ENCODE measurements at places on chromosomes 6 and 20.
A peak's percentile ranks its signal among the peaks of the same experiment; 100 is the strongest.

GRCh38 chr6:137017081-137017480 lies 27.7 kb downstream of the IL20RA start:
- DNase-seq, result no peak

DNA sequence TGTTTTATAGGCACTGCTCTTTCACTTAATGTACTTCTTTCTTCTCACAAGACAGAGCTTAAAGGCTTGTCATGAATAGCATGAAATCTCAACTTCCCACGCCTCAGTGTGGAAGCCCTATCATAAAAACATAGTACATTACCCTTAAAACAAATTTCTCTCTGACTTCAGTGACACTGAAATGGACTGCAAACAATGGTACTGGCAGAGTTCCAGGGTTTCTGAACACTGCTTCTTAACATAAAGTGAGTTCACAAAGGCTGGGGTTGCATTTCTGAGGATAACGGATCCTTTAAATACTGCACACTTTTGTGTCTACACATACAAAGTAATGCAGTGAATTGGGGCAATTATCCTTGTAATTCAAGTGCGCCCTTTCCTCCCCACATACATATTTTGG lies 32.3 kb upstream of the PLEKHG1 start:
- DNase-seq, result no peak

- DNase-seq, result no peak
Measured at GRCh38 chr6:46983007-46983411, 59.1 kb downstream of the ADGRF1 start.

DNA sequence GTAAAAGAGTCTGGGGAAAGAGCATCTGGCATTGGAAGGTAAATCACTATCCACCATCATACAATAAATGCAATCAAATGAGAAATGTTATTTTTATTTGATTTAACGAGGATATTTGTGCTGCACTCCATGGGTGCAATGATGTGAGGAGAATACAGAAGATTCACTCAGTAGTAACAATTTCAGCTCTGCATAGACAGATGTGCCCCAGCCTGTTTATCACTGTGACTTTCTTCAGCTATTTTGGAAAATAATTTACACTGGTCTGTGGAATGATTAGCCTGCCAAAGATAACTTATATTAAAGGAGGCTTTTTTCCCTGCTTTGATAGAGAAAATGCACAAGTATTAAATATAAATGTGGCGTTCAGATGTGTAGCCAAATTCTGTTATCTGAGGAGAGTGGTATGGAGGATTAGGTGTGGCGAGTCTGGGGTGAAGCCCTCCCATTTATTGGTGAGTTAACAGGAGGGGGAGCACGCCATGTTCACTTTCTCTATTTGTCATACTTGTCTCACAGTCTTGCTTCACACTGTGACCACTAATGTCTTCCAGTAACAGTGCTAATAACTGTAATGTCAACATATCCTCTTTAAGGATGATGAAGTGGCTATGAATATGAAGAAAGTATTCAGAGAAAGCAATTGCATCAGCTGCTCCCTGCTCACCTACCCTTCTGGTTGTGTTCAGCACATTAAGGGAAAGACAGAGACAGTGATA lies 645.6 kb downstream of the MMUT start:
- no peak for DNase-seq

DNA sequence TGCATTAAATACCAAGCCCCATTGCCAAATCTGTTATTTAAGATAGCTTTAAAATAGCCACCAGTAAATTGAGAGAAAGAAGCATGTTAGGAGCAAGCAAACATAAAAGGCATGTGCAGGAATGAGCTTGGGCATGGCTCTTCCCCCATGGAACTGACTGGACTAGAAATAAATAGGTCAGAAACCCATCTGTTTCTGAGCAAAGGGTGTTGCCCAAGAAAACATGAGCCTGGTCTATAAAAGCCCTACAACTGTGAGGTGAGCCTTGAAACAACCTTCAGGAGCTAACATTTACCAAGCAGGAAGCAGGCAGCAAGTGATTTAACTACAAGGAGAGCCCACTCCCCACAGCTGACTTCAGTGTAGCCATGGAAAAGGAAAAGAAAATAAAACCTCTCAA lies 126.3 kb downstream of the C6orf118 start:
- DNase-seq, result no peak

DNA sequence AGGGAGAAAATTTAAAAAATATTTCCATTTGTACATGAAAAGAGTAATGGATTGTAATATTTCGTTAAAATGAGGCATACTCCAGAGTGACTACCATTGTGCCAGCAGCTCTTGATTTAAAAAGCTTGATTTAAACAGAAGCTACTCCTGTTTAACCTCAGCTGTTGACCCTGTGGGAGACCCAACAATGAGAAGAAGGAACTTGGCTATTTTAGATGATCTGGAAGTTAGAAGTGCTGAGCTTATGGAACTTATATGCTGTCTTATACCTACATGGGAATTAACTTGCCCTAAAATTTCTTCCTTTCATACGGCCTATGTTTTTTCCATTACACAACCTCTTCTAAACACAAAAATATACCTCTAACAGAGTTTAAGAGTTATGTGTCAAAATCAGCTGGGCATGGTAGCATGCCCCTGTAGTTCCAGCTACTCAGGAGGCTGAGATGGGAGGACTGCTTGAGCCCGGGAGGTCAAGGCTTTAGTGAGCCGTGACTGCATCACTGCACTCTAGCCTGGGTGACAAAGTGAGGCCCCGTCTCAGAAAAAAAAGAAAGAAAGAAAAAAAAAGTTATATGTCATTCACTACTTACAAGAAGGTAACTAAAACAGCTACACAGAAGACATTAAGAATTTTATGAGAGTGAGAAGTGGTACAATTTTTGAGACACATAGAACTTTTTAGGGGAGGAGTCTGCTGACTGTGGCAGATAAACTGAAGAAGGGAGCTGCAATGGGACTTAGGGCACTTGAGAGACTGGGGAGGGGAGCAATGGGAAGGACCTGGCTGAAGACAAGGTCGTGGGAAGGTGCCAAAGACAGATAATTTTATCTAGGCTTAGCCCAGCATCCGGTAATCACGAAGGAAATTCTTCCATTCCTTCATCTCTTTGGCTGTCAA lies 139.9 kb downstream of the MYB start:
- no peak for DNase-seq

DNA sequence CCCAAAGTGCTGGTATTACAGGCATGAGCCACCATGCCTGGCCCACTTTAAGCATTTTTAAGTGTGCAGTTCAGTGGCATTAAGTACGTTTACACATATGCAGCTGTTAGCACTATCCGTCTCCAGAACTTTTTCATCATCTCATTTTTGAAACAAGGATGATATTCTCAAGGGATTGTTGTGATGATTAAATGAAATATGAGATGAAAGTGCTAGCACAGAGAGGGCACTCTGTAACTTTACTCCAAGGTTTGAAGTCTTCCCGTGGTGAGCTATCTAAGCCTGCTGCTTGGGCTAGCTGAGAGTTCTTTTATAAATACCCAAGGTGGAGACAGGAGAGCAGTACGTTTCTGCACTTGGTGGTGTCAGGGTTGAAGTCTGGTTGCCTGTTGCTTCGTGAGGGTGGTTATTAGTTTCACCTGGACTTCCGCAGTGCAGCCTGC lies 6.6 kb downstream of the TM9SF4 start:
- no peak for DNase-seq

DNA sequence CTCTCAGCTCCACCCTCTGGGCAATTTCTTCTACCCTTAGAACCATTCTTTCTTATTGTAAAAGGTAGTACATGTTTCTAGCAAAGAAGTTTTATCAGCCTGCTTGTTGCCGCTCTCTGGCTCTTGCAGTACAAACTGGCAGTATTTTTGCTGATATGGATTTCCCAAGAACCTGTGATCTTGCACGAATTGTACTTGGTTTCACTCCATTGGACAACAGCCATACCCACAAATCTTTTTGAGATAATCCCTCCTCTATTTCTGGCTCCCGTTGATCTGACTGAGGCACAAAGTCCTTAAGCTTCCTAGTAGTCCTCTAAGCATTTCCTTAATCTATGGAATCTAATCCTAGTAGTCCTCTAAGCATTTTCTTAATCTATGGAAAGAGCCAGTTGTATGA lies 487.0 kb upstream of the PTCHD4 start:
- DNase-seq, result no peak

- DNase-seq, result peak; percentile 72
Measured at GRCh38 chr6:33430991-33431879, 11.4 kb downstream of the SYNGAP1 start.

GRCh38 chr6:138815797-138816528 lies 20.1 kb downstream of the ECT2L start:
- DNase-seq, result no peak

- no peak for DNase-seq
Measured at GRCh38 chr6:14276667-14277404, 159.3 kb downstream of the CD83 start.

- no peak for DNase-seq
Measured at GRCh38 chr6:115629415-115629814, 431.3 kb downstream of the FRK start.

- DNase-seq, result no peak
Measured at GRCh38 chr6:30152016-30152673, 8.9 kb downstream of the TRIM10 start.

DNA sequence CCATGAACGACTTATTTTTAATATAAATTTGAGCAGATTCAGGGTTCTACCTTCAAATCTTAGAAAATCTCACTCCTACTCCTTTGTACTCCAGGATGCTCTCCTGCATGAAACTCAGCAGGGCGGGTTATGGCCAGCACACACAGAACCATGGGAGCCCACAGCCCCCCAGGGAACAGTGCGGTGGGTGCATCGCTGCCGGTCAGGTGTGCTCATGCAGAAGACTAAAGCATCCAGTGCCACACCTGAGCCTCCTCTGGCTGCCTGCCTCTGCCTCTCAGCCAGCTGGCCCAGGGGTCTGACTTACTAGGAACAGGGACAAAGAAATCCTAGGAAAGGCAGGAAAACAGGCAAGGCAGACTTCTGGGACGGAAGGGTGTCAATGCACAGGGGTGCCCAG lies 31.8 kb downstream of the EZR start:
- no peak for DNase-seq

- no peak for DNase-seq
Measured at GRCh38 chr20:46572153-46572552, 21.7 kb upstream of the OCSTAMP start.

- no peak for DNase-seq
Measured at GRCh38 chr6:35583893-35584688, 71.4 kb upstream of the TULP1 start.

GRCh38 chr6:116557893-116558292 lies 4.3 kb downstream of the CALHM4 start:
- DNase-seq, result no peak

DNA sequence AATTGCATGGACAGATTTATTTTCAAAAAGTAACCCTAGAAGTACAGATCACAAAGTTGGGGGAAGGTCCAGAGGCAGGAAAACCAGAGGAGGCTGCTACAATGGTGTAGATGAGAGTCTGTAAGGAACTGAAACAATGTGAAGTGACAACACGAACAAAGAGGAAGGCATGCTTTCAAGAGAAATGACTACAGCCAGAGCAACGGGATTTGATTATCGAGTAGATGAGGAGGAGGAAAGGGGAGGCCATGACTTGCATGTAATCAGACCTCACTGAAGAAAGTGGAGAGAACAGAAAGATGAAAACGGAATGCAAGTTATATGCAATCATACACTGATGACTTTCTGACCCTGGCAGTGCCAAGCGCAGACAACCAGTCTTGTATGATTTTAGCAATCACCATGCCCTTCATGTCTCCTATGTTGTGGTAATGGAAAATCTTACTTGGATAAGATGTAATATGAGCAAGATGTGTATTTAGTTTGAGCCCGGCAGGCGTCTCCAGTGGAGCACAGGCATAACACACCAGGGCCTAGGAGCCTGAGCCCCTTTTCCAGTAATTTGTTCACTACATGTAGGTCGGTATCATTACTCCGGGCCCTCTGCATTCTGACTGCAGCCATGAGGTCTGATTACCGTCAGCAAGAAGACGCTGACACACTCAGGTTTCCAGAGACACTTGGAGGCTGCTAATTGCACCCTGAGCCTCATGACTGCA lies 34.0 kb upstream of the FAM83C start:
- DNase-seq, result no peak

DNA sequence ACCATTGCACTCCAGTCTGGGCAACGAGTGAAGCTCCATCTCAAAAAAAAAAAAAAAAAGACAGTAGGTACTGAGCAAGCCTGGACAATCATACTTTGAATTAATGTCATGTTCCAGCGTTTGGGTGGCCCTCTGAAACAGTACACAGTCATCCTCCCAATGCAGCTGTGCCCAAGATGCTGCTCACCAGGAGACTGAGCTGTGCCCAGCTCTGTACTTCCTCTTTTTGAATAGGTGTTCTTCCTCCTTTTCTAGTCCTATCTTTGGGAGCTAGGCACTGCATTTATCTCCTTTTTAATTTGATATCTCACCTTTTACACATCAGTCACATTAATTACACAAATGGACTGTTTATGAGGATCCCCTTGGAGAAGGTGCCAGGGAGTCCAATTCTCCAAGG lies 101.5 kb downstream of the RPP40 start:
- no peak for DNase-seq

DNA sequence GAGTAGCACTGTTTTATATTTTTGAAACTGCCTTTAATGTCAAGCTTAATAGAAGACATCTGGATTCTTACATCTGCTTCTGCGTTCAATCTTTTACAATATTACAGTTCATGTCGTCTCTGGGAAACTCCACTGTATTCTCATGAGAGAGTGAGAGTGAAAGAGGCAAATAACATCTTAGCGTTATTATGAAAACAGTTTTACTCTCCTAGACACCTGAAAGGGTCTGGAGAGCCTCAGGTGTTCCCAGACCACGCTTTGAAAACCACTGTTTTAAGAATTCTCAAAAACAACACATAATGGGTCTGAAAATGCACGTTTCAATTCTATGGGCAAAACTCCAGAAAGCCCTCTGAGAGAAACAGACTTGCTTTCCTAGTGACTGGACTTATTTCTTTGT lies 63.3 kb downstream of the ARHGAP18 start:
- DNase-seq, result no peak

- DNase-seq, result no peak
Measured at GRCh38 chr6:119511024-119511423, 161.5 kb upstream of the MAN1A1 start.

- no peak for DNase-seq
Measured at GRCh38 chr6:148055419-148055818, 287.2 kb upstream of the SASH1 start.

GRCh38 chr6:157386454-157386853 lies 5.5 kb downstream of the ZDHHC14 start:
- no peak for DNase-seq

- DNase-seq, result no peak
Measured at GRCh38 chr6:8200255-8200654, 97.9 kb upstream of the EEF1E1 start.

GRCh38 chr20:47574616-47575364 lies 73.1 kb downstream of the NCOA3 start:
- DNase-seq, result no peak

GRCh38 chr6:88629838-88630494 lies 333.5 kb downstream of the RNGTT start:
- DNase-seq, result no peak

- peak; percentile 81 for DNase-seq
Measured at GRCh38 chr6:137076277-137077068, 31.7 kb upstream of the IL20RA start.

- no peak for DNase-seq
Measured at GRCh38 chr6:35083507-35083906, 57.6 kb downstream of the TCP11 start.

GRCh38 chr6:117264692-117265409 lies 507 bp upstream of the VGLL2 start:
- DNase-seq, result peak; percentile 42

GRCh38 chr20:50321797-50322480 lies 131.3 kb downstream of the CEBPB start:
- DNase-seq, result no peak

GRCh38 chr6:1925743-1926430 lies 316.2 kb downstream of the FOXC1 start:
- no peak for DNase-seq
